ENCODE measurements at places on chromosomes 7 and 10.

GRCh38 chr10:4498711-4499251 lies 327.2 kb upstream of the AKR1E2 start:
- DNase-seq: no peak

DNA sequence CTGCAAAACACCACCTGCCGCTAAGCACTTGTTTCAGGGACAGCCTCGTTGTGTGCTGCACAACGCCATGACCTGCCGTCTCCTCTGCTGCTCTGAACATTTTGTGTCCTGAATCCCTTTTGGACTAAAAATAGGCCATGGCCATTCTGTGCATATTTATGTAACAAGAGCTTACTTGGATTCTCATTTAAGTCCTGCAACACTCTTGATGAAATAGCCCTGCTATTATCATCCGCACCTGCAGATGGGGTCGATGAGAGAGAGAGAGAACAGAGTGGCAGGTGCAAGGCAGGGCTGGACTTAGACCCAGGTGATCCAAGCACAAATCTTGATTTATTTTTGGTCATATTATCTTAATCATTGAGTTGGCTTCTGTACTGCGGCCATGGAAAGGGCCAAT lies 121.2 kb upstream of the PRKCQ start:
- DNase-seq: no peak

GRCh38 chr7:136303162-136303561 lies 326.0 kb upstream of the MTPN start:
- no peak for DNase-seq

GRCh38 chr7:89334797-89335196 lies 539.3 kb upstream of the TEX47 start:
- no peak for DNase-seq

DNA sequence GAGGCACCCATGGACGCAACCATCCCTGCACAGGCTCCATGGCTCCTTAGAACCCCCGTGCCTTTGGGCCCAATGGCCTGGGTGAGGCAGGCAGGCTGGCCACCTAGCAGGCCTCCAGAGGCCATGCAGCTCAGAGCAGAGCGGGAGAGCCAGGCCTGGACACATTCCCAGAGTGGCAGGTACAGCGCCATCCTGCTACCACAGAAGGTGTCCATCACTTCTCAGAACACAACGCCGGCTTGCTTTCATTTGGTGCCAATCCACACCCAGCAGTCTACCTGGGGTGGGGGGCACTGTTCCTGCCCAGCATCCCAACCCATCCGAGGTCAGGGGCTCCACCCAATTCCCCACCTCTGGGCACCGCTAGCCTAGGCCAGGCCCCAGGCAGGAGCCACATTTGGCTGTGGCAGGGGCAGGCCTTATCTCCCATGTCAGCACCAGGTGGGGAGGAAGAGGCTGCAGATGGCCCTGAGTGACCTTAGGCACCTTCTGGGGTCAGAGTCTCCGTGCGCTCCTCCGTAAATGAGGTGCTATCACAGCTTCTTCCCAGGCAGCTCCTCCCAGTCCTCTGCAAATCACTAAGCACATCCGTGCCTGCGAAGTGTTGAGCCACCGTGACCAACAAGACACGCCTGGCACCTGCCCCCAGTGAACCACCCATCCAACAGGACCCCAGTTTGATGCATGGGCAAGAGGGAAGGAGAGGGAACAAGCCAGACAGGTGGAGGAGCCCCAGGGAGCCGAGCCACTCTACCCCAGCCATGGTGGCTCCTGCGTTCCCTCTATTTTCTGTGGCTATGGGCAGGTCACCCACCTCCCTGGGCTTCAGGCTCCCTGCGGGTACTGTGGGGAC lies 14.2 kb downstream of the KCNH2 start:
- DNase-seq: no peak

DNA sequence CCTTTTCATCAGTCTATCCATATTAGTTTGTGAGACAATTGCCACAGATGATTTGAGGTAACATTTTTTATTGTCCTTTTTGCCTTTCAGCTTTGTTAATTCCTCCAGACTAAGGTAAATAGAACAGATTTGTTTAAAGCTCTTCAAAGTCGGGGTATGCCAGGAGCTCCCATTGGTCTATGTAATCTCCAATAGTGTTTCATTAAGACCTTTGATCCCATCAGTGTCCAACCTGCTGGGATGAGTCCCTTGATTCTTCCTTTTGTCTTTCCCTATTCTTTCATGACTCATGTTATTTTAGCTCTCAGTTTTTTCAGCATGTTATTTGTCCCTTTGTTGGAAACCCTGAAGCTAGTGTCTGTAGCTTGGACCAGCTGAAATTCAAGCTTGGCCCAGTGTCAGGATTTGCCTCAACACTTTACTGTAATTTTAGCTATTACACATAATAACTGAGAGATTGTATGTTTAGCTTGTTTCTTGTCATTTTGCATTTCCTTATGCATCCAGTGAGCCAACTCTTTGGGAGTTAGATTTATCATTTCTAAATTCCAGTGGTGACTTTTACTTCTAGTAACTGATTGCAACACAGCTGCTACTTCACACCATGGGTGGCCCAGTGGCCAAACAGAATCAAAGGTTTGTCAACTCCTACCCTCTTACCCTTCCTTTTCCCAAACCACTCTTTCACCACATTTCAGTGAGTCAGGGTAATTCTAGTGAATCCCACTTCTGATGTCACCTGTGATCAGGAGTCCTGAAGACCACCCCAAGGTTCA lies 15.3 kb downstream of the AGBL3 start:
- DNase-seq: no peak

- DNase-seq: no peak
Measured at GRCh38 chr7:54864663-54865062, 105.7 kb upstream of the SEC61G start.

- DNase-seq: no peak
Measured at GRCh38 chr7:3673524-3673923, 372.5 kb downstream of the SDK1 start.

GRCh38 chr7:75771224-75771623 lies 787 bp downstream of the CCL26 start:
- no peak for DNase-seq

- DNase-seq: no peak
Measured at GRCh38 chr10:30656233-30656632, 26.7 kb upstream of the LYZL2 start.

DNA sequence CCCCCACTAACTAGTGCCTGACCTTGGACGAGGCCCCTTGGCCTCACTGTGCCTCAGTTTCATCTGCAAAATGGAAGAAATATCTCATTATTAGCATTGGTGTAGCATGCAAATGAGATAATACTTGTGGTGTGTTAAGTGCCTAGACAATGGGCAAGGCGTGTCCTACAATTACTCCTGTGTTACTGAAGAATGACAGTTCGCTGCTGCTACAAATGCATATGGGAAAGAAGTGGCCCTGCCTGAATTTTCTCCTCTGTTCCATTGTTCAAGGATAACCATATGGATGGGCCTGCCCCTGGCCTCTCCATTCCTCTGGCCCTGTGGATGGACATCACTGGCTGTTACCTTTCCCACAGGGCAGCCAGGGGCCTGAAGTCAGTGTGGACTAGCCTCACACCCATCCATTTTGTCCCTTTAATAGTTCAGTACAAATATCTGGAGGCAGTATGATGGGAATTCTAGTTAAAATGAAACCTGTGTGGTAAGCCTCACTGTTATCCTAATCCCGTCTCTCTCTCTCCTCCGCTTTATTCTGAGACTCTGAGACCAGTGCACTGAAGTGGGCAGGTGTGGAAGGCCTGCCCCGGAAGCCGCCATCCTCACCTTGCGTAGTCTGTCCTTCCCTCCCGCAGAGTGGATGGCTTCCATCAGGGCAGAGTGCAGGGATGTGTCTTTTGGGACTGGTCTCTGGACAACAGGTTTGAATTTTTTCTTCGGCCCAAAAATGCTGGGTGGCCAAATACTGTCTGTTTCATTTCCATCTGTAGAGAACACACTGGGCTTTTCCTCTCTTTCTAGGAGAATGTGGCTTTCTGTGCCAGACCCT lies 244.6 kb upstream of the GRB10 start:
- DNase-seq: no peak

DNA sequence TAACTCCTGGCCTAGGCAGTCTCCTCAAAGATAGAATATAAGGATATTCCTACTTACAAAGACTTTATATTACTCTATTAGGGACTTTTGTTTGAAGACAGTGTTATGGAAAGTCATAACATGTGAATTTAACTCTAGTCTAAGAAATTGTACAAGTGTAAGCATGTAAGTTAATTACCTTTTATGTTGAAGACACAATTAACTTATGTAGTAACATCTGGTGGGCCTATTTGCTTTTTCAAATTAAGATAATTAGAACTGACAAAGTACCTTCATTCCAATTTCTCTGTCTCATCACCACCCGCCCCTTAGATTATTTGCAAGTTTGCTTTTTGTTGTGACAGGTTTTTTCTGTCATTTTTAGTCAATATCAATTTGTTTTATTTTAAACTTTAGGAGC lies 126.0 kb upstream of the THSD7A start:
- no peak for DNase-seq

GRCh38 chr7:158414002-158414401 lies 173.6 kb downstream of the PTPRN2 start:
- DNase-seq: peak; percentile 52

DNA sequence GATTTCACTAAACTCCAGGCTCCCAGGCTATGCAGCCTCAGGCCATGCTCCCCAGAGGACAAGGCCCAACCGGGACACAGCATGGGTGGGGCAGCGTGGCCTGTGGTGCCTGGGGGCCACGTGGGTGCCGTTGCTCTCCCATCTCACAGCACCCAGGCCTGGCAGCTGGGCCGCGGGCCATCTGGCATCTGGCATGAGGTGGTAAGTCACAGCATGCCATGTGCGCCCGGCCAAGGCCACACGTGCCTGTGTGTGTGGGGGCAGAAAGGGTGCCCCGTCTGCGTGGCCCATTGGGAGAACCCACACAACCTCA lies 204.1 kb downstream of the EBF3 start:
- no peak for DNase-seq

DNA sequence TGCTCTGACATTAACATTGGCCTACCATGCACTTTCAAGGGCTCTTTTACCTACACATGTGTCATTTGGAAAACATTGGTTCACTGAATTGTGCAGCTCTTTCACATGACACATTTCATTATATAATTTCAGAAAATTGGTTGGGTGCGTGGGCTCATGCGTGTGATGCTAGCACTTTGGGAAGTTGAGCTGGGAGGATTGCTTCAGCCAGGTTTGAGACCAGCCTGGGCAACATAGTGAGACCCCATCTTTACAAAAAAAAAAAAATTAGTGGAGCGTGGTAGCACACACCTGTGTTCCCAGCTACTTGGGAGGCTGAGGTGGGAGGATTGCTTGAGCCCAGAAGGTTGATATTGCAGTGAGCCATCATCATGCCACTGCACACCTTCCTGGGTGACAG lies 3.9 kb downstream of the TASOR2 start:
- DNase-seq: no peak

- DNase-seq: no peak
Measured at GRCh38 chr10:128494665-128495064, 368.4 kb upstream of the MKI67 start.

- DNase-seq: no peak
Measured at GRCh38 chr7:713488-714230, 12.8 kb upstream of the DNAAF5 start.

DNA sequence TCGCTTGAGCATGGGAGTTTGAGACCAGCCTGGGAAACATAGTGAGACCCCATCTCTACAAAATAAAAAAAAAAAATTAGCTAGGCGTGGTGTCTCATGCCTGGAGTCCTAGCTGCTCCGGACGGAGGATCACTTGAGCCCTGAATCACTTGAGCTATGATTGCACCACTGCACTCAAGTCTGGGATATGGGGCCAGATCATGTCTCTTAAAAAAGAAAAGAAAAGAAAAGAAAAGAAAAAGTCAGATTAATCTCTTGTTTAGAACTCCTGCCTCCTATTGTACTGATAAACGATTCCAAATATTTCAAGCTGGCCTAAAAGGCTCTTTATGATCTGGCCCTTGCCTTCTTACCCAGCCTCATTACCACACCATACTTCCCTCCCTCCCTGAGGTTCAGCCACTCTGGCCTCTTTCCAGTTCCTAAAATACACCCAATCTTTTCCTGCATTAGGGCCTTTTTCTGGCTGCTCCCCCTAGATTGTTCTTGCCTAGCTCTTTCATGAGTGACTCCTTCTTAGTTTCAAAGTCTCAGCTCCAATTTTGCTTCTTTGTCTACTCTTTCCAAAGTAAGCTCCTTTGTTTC lies 41.7 kb downstream of the VCL start:
- DNase-seq: no peak

DNA sequence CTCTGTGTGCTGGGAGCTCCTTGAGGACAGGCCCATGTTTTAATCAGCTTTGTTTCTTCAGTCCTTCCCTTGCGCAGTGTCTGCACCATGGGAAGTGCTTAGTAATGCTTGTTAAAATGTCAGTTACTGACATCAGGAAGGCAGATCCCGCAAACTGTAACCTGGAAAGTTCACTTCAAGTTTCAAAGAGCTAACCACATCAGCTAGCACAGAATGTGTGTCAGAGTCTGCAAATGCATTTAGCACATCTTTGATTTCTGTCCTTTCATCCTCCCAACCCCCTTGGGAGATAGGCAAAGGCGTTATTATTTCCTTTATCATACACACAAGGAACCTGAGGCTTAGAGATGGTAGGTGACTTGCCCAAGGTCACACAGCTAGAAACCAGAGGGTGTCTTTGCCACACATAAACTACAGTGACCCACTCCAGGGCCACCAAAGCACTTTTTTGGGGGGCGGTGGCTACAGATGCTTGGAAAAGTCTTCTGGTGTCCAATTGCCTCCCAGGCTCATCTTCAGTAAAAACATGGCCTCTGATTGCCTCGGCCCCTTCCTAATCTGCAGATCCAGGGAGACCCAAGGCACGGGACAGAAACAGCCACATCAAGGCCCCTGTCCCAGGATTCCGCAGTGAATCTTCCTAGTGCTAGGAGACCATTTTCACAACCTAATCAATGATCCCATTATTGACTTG lies 116.2 kb upstream of the GPR26 start:
- DNase-seq: no peak

- no peak for DNase-seq
Measured at GRCh38 chr10:121051171-121051570, 200.0 kb downstream of the WDR11 start.

DNA sequence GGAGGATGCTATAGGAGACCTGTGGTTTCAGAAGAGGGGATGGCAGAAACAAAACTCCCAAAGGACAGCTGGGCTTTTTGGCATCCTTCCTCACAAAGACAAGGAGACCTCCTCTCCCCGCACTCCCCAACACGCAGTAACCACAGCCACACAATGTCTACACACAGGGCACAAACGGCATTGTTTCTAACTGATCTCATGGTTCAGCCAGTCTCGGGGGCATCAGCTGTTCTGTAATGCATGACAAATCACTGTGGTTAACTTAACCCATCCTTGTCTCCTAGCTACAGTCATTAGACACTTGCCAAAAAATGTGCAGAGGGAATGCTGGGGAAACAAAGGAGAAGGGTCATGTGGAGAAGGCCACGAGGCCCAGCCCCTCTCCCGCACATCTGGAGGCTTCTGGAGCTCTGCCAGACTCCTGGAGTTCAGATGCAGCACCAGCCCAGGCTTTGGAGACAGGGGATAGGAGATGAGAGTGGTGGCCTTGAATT lies 7.6 kb upstream of the ADAMTS14 start:
- DNase-seq: no peak

GRCh38 chr10:59872892-59873463 lies 33.4 kb downstream of the CCDC6 start:
- DNase-seq: no peak

- no peak for DNase-seq
Measured at GRCh38 chr7:137890449-137890921, 43.7 kb upstream of the DGKI start.

Measured in NCI-H187 (cell line).